Parietal lobe (tissue), 2 donors: ENCODE measurements at places on chromosomes 1 and 21. TPM values are rescaled to one million over a fixed set of nuclear protein-coding genes. Genes with fewer than 3 reads are reported as not detected.

Gene SPAG17
- 3.1 TPM for total RNA-seq

Gene GPR3
- 0.31 TPM for total RNA-seq

Gene CXADR
- total RNA-seq = 261 TPM

Gene HTR1D
- 0.31 TPM for total RNA-seq

Gene ARHGEF16
- total RNA-seq = not detected

Gene CFHR1
- 0.31 TPM for total RNA-seq

Gene PUM1
- total RNA-seq = 180 TPM
